Sciatic nerve (tissue), 2 donors: ENCODE measurements at places on chromosomes 6 and 20. TPM values are rescaled to one million over a fixed set of nuclear protein-coding genes. Genes with fewer than 3 reads are reported as not detected.

DNA sequence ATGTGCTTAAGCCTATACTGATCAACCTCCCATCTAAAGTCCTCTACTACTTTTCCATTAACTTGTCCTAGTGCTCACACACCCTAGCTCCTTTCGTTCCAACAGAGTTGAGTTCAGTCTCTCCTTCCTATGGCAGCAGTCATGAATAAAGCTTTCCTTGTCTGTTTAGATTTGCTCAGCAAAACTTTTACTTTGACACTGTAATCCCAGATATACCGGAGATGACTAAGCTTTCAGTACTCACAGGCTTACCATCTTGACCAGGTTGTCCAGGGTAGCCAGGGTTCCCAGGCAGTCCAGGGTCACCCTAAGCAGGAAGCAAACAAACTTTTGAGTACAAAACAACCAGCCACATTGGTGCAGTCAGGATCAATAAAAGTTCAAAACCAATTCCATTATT is 90.7 kb downstream of the COL21A1 start:
- DNase-seq = no peak

DNA sequence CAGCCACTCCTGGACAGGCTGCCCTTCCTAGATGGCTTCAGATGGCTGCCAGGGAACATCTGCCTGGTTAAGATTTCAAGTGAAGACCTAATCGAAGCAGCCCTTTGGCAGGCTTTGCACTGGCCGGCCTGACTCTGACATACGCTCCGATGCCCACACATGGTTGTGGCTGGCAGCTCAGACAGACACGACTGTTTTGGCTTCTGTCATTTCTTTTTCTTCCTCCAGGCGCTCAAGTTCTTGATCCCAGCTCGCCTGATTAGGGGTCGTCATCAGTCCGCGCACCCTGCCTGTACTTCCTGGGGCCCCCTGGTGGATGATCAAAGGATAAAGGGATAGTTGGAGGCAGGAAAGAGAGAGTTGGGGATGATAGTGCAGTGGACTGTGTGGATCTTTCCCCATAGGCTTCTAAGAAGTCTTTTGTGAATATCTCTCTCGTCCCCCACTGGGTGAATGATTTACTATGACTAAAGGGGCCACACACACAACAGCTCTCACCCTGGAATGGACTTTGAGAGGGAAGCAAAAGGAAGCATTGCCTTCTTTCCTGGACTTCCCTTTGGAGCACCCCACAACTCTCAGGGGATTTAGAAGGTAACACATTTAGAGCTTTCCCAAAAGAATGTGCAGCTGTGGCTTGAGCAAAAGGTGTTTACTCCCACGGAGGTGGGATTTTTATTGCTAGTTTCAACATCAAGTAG is 21.4 kb upstream of the TRAM2 start:
- DNase-seq = peak; percentile 70

GRCh38 chr6:161273752-161274487 is at the start of gene AGPAT4:
TSS of gene AGPAT4 (minus strand) at chr6:161274061. CDS start at chr6:161232213, 41,848 bp downstream.
- peak; percentile 70 for DNase-seq

- no peak for DNase-seq
Measured at GRCh38 chr6:11233673-11234573, 1.5 kb upstream of the NEDD9 start.

ANKRD66 gene
- not detected for total RNA-seq

MDC1 gene
- 43.2 TPM for total RNA-seq

- DNase-seq = no peak
Measured at GRCh38 chr20:38877483-38877882, 48.7 kb upstream of the FAM83D start.

DNA sequence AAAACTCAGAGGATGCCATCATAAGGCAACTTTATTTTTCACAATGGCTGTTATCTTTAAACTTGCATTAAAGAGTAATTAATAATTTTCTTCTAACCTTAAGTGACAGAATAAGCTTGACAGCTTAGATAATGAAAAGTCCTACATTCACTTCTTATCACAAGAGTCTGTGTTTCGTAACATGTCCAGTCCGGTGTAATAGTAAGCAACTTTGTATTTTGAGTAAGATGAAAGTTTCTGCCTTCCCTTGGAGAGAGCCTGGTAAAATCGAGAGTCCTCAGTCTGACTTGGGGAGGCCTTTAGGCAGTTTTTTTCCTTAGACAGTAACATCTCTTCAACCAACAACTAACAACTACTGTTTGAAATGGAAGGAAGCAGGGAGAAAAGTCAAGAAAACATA is 195.6 kb downstream of the GRM1 start:
- DNase-seq = no peak

GRCh38 chr6:64482631-64483030 is 847.0 kb downstream of the PHF3 start:
- DNase-seq = no peak

PKIG gene
- total RNA-seq = 38.2 TPM

- no peak for DNase-seq
Measured at GRCh38 chr6:134211297-134211696, 106.6 kb downstream of the SGK1 start.

DNA sequence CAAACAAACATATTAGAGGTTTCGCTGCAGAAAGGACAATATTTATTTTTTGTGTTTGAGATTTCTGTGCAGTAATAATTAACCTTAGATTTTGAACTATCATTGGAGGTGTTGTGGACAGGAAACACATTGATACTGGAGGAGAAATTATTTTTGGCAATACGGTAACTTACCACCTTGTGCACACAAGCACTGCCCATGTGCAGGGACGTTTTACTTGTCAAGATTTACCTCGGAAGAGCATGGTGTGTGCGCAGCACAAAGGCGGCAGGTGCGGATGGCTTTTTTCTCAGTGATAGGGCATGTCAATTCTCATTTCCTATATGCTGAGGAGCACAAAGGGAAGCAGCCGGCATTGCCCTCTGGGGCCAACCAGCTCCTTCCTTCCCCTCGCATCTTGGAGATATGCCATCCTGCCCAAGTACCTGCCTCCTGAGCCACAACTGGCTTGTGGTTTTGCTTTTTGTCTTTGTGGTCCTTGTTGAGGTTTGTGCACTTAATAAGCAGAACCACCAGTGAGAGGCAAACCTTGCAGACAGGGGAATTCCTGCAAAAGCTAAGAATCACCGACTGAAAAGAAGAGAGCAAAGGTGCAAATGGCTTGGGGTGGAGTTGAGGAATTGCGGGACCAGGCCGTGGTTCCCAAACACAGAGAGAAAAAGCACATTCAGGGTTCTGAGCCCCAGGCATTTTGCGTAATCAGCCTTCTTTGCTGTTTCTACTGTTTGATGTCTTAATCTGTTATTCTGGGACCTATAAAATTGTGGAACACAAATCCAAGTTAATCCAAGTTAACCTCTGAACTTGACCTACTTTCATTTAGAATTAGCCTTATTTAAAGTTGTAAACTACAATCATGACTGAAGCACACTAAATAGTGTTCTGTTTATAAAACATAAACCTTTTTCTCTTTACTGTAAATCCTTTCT is 21.9 kb downstream of the SAMD5 start:
- DNase-seq = no peak

- no peak for DNase-seq
Measured at GRCh38 chr6:69427882-69428281, 368.9 kb downstream of the LMBRD1 start.

REV3L gene
- total RNA-seq = 47.5 TPM

TRMT6 gene
- 9.3 TPM for total RNA-seq

- DNase-seq = no peak
Measured at GRCh38 chr6:137024237-137024990, 20.4 kb downstream of the IL20RA start.

DNA sequence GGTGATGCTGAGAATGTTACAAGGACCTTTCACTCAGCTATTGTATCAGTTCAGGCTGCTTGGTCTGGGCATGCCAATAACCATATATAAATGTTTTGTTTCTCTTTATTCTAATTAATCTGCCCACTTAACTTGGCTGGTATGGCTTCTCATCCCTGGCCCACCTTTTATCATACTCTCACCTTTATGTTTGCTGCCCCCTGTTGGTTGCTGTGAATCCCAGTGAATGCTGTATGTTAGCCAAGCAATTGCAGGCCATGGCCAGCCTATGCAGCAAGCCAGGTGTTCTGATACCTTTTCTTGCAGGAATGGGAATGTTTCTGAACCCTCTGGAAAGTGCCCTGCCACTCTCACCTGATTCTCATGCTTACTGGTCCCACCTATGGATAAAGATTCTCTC is 54.6 kb downstream of the PCSK2 start:
- no peak for DNase-seq

SMLR1 gene
- total RNA-seq = not detected

- DNase-seq = no peak
Measured at GRCh38 chr20:46883892-46884291, 10.8 kb upstream of the EYA2 start.

DNA sequence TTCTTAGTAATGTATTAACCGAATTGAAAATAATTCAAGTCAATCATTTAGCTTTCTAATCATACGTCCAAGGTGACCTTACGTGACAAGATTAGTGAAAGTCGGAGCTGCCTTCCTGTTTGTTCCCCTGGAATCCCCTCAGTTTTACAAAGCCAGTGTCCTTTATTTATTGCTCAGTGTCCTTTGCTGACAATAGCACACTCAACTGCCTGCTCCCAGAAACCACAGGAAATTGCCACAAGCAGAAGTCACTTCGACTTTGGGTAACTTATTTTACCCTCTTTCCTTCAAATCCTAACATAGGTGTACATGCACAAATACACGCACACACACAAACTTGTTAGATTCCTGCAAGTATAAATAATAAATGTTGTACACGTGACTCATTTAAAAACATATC is 1167.7 kb upstream of the ADGRB3 start:
- DNase-seq = no peak

DNA sequence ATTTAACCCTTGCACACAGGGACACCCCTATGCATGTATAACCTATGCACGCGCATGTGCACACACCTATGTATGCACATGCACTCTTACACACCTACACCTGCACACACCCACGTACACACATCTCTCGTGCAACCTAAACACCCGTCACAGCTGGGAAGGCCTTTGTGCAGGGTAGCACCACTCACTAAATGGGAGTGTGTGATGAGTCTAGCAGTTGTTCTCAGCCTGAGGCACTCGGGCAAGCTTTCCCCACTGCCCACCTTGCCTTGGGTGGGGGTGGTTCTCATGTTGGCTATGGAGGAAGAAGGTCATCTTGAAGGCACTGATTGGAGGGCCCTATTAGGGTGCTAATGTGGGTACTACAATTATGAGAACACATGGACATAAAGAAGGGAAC is 85.8 kb downstream of the DLL1 start:
- DNase-seq = no peak

GRCh38 chr6:81130969-81131368 is 621.5 kb downstream of the TENT5A start:
- no peak for DNase-seq

GRCh38 chr20:21173485-21173884 is 47.6 kb downstream of the KIZ start:
- DNase-seq = no peak

GRCh38 chr6:19830171-19830570 is 7.0 kb upstream of the ID4 start:
- no peak for DNase-seq

PTCHD4 gene
- total RNA-seq = 1.7 TPM

GRCh38 chr20:32458061-32458836 is 100.1 kb downstream of the ASXL1 start:
- no peak for DNase-seq

DNA sequence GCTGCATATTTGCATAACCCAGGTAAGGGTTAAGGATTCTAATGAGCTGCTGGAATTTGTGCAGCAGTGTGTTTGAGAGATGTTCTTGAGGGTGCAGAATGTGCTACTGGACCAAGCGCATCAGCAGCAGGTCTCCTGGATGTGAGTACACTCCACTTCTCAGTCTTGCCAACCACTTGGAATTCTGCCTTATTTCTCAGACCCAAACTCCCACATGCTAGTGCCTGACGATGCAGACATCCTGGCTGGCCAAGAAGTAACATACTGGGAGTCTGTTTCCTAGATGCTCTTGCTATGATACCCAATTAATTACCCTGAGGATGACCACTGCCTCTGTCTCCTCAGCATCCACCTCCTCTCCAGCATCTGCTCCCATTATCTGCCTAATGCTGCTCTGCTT is 186.6 kb downstream of the MOXD1 start:
- no peak for DNase-seq

DTNBP1 gene
- total RNA-seq = 25.3 TPM

- DNase-seq = no peak
Measured at GRCh38 chr6:170043881-170044790, 246.7 kb downstream of the DLL1 start.

TSBP1 gene
- total RNA-seq = not detected

DNA sequence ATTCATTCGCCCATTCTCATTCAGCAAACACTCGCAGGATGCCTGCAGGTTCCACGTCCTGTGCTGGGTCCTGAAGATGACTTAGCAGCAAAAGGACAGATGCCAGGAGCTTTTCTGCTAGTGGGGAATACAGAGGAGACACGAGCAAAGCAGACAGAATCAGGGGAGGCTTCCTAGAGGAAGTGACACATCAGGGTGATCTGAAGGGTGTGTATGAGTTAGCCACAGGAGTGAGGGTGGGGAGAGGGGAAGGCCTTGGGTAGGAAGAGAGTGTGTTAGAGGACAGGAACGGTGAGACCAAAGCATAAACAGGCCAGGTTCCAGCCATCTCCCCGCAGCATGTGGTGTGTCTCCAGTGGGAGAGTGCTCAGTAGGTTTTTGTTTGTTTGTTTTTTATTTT is 73.4 kb upstream of the GTSF1L start:
- no peak for DNase-seq

GRCh38 chr6:13216236-13217014 is 111.9 kb downstream of the TBC1D7 start:
- DNase-seq = no peak

FKBP1C gene
- total RNA-seq = 0.89 TPM

IMPG1 gene
- total RNA-seq = not detected

- no peak for DNase-seq
Measured at GRCh38 chr20:3277686-3278465, 38.9 kb upstream of the SLC4A11 start.

DNA sequence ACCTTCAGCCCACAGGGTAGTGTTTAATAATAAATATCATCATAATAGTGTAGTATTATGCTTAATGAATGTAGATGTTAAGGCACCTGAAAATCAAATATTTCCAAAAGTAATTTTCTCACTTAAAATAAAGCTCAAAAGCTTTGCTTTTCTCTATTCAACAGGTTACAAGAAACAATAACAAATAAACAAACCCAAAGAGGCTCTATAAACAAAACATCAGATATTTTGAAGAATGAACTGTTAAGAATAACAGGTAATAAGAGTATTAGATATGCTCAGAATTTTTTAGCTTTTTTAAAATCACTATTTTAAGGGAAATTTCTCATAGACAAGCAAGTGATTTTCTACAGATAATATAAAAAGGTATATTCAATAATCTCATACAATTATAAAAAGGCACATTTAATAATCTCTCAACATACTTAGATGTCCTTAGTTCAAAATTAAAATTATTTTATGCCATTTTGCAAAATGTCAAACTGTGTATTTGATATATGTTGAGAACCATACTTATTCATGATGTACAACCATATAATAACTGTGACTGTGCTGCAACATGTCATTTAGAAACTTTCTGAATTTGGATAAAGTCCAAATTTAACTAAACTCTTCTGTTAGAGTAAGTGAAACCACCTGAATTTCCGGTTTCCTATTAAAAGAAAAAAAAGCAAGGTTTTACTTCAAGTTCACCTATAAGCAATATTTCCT is 35.8 kb downstream of the PHIP start:
- DNase-seq = no peak

- DNase-seq = no peak
Measured at GRCh38 chr20:18191306-18191705, 53.6 kb downstream of the KAT14 start.

LY86 gene
- total RNA-seq = 4.1 TPM
